ENCODE measurements at places on chromosomes 12 and 14.

DNA sequence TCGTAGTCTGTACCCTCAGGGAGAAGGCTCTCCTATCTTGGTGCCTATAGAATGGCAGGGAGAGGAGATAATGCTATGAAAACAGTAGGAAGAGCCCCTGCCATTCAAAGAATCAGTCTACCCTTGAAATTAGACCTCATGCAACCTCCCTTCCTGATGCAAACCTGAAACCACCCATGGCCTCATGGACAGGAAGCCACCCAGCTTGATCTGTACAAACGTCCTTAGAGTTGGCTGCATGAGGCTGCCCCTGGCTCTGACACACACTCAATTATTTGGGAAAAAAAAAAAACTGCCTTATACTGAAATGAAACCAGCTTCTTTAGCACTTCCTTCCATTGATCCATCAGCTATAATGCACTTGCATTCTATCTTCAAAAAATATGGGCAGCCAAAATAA, 116.6 kb upstream of the BCL2L14 start:
- DNase-seq: no peak

DNA sequence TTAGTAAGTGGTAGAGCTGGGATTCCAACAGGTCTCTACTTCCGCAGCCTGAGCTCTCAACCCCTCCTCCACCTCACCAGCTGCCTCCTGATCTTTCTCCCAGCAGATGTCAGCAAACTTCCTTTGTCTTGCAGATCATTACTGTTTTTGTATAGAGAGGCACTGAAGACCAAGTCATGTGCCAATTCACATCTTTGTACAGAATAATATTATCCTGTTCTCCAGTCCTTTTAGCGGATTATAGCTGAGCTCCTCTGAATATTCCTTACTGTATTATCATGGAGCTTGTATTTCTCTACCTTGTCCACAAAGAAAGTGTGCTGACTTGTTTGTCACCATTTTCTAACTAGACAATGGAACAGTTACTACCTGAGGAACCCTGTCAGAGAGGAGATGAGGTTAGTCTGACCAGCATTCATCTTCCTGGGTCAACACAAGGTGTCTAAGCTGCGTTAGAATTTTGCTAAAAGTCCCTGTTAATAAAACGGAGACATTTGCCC, 142.3 kb upstream of the ARHGAP5 start:
- DNase-seq: no peak

DNA sequence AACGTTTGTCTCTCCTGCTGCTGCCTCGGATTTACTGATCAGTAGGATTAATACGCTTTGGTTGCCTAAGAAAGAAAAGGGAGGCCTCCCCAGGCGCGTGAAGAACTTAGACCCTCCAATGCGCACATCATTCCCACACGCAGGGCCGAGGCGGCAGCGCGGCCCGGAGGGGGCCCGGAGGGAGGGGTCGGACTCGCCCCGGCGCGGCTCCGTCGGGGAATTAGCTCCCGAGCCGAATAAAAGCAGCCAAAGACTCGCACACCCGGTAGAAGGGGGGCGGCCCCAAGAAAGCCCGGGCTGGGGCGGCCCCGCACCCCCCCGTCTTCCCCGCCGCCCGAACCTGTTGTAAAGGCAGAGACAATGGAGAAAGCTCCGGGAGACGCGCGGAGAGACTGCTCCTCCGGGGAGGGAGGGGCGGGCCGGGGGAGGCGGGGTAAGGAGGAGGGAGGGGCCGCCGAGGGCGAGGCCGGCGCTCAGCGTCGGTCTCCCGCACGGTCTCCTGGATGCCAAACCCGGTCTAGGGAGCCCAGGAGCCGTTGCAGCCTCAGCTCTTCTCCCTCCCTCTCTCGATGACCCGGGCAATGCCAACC, at the start of gene NELL2:
NELL2 (minus strand) TSS at position 362 of the 590 bp plus-strand sequence. CDS start 446 bp downstream, outside the sequence.
- DNase-seq: peak; percentile 55

GRCh38 chr12:1117970-1118563, 127.0 kb downstream of the ERC1 start:
- no peak for DNase-seq

- no peak for DNase-seq
These were observed 165.5 kb upstream of the DYRK2 start for GRCh38 chr12:67482751-67483661.

GRCh38 chr12:48067250-48067938, 38.5 kb downstream of the SENP1 start:
- no peak for DNase-seq

- no peak for DNase-seq
These were observed 22.3 kb upstream of the GNS start for GRCh38 chr12:64781280-64782190.

GRCh38 chr12:130480231-130480630, 142.5 kb downstream of the PIWIL1 start:
- DNase-seq: no peak

GRCh38 chr12:116916714-116917114, 6.0 kb downstream of the FBXW8 start:
- DNase-seq: no peak

GRCh38 chr14:56126637-56126913, 8.4 kb downstream of the PELI2 start:
- DNase-seq: no peak

DNA sequence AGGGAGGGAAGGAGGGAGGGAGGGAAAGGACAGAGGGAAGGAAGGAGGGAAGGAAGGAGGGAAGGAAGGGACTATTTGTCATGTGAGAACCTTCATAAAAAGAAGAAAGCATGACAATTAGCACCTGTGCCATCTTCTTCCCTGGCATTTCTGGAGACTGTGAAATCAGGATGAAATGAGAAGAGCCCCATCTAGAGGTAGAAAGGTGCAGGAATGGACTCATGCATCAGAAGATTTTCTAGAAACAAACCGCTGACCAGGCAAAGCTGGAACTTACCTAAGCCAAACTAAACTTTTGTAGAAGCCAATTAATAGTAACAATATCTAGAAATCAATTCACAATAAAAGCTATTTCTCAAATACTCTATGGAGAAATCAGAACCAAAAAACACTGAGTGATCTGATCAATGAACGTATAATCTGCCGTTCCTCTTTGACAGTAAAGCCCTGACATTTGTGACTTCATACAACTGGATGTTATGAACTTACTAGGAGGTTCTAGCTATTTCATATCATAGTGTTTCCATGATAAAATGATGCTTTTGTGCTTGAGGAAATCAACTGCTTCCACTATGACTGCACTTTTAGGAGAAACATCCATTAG, 24.4 kb upstream of the CRACR2A start:
- no peak for DNase-seq

GRCh38 chr12:4984344-4984743, 59.3 kb upstream of the KCNA5 start:
- no peak for DNase-seq

DNA sequence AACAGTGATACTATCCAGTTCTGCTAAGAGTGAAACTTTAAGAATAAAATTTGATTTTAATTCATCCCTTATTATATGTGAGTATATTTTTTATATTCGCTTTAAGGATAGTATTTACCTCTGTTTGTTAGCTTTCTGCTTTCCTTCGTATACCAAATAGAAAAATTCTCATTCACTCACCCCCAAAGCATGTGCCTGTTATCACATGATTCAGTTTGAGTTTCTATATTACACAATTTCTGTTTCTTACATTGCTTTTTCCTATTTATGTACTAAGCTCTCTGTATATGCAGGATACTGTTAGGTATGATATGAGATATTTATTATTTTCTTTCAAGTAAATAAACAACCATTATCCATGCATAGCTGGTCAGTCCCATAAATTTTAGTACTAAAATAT, 275.2 kb downstream of the FBXL14 start:
- DNase-seq: no peak

DNA sequence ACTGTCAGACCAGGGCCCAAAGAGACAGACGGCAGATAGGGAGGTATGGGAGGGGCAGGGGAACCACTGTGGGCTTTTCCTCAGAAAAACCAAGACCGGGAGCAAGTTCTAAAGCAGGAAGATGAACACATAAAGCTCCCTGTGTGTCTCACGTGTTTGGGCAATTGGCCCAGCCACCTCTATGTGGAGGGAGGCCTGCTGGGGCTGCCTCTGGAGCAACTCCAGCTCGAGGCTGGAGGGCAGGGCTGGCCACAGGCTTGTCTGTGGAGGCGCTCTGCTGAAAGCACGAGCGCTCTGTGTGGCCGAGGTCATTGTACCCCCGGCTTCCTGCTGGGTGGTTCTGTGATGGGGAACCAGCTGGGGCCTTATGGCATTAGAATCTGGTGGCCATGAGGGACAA, 36.4 kb downstream of the TRAFD1 start:
- no peak for DNase-seq

DNA sequence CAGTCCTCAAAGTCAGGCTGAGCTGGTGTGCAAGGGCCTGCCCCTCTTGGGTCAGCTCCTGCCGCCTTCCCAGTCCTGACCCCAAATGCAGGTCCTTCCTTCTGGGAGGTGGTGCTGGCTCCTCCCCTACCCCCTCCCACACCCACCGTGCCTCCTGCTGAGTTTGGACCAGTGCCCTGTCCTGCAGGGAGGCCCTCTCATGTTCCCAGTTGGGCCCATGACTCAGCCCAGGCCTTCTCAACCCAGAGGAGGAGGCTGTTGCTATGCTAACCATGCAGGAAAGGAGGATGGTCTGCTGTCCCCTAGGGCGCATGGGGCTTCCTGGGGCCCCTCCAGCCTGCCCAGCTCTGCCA, 4.4 kb downstream of the ZBTB42 start:
- DNase-seq: no peak

GRCh38 chr14:88975043-88975830, 150.8 kb downstream of the TTC8 start:
- no peak for DNase-seq

GRCh38 chr14:33359288-33359881, 420.7 kb downstream of the NPAS3 start:
- no peak for DNase-seq

DNA sequence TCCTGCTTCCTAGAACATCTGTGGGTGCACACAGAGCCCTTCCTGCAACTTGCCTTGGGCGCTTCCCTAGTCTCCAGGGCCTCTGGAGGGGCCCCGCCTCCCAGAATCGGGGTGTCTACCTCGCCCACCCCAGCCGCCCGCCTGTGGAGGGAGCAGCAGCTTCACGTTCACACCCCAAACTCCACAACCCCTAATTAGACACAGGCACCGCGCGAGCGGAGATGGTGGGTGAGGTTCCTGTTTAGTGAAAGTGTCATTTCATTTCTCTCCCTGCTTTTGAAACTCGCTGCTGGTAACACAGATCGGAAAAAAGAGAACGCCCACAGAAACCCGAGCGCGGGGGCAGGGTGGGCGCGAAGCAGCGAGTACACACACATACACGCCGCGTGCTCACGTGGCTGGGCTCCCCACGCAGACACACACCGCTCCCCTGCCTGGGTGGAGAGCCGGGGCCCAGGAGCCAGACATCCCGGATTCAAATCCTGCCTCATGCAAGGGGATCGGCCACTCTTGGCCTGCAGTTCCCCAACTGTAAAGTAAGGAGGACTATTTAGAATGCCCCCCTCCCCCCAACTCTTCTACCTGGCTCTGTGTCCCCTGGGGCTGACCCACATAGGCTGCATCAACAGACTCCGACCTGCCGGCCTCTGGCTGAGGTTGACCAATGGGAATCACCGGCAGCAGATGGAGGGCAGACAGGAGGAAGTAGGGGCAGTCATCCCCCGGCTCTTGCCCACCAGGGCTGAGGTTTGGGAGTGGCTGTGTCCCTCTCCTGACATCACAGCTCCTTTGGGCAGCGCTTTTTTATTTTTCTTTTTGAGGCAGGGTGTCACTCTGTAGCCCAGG, 79.2 kb upstream of the NCOR2 start:
- DNase-seq: peak; percentile 44

- DNase-seq: no peak
These were observed 13.2 kb upstream of the ARF6 start for GRCh38 chr14:49879646-49880204.

DNA sequence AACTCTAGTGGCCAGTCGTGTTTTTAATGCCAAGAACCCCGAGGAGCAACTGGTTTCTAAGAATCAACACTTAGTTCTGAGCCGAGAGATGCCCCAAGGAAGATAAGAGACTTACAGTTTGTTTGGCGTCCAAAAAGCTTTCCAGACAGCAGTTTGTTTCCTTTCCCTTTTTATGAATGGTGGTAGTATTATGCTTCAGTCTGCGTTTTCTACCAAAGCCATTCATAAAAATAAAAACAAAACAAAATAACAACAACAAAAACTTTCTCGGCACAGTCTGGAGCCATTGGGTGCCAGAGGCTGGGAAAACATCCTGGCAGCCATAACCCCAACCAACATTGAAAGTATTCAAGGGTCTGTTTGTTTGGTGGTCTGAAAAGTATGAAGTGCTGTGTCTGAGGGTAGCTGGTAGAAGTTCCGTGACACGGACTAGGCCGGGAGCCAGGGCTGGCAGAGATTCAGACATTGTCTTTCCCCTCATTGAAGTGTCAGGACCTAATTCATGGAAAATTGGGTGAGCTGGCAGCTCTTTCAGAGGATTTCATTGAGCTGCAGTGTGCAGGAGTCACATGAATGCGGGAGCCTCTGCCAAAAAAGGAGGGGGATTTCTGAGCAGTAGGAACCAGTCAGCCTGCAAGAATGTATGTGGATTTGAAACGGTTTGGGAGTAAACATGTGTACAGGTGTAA, 124.2 kb downstream of the HMGA2 start:
- DNase-seq: no peak

- no peak for DNase-seq
These were observed 79.6 kb downstream of the EXOC5 start for GRCh38 chr14:57189070-57189469.

GRCh38 chr14:92160619-92161018, 38.9 kb downstream of the CPSF2 start:
- no peak for DNase-seq

DNA sequence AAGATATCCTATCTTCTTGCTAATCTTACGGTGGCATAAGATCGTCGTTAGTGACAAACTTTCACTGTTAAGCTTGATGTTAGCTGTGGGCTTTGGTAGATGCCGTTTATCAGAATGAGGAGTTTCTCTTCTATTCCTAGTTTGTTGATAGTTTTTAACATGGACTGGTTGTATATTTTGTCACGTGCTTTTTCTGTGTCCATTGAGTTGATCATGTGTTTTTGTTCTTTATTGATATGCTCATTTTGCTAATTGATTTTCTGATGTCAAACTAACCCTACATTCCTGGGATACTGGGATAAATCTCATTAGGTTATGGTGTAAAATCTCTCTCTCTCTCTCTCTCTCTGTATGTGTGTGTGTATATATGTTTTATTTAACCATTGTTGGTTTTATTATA, 545.1 kb downstream of the AACS start:
- DNase-seq: no peak

GRCh38 chr12:122944605-122945592, 21.4 kb downstream of the ABCB9 start:
- DNase-seq: no peak

DNA sequence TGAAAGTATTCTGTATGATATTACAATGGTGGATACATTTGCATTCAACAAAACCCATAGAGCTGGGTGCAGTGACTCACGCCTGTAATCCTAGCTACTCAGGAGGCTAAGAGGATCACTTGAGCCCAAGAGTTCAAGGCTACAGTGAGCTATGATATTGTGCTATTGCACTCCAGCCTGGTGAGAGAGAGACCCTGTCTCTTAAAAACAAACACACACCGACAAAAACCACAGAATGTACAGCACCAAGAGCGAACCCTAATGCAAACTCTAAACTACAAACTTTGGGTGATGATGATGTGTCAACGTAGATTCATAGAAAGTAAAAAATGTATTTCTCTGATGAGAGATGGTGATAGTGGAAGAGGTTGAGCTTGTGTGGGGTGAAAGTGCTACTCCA, 8.6 kb downstream of the CAPRIN2 start:
- no peak for DNase-seq

- DNase-seq: no peak
These were observed 601.8 kb upstream of the ATXN7L3B start for GRCh38 chr12:73935817-73936216.

- DNase-seq: no peak
These were observed 5.3 kb downstream of the A2ML1 start for GRCh38 chr12:8827551-8828256.

Measured in GM12891 (cell line).